ENCODE measurements at places on chromosomes 6 and 20.

GRCh38 chr6:148316308-148316707, 26.3 kb upstream of the SASH1 start:
- no peak for DNase-seq

DNA sequence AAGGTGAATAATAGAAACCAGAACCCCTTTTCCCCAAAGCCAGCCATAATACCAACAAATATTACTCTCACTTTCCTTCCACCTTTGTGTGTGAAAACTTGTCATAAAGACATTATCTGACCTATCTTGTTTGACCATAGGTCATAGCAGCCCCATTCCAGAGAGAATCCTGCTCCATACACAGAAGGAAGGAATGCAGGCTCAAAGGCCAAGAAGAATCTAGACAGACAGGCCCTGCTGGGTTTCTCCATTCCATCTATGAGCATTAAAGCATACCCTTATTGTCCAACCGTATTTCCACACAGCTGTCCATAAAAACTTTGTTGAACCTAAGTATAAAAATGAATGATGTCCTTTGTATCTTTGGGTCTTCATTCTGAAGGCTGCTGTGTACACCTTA, 40.7 kb upstream of the KCNK5 start:
- DNase-seq, result no peak

DNA sequence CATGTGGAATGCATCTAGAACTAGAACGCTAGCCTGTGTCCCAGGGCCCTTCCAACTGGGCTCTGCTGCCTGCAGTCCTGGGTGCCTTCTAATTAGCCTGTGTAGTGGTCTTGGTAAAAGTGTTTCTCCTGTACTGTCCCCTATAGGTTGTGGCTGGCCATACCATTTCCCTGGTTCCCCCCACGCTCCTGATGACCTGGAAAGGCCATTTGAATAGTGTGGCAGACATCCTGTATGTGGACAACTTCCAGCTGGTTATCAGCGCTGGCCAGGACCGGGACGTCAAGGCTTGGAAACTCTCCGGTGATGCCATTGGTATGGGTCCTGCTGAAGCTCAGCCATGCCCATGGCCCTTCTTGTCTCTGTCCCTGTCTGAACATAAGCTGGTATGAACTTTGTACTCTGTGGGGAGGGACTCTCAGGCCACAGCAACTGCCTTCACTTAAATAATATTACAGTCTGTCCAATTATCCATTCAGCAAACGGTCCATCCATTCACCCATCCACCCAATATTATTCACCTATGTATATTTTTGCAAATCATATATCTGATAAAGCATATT, 60.7 kb downstream of the SUN5 start:
- DNase-seq, result no peak

DNA sequence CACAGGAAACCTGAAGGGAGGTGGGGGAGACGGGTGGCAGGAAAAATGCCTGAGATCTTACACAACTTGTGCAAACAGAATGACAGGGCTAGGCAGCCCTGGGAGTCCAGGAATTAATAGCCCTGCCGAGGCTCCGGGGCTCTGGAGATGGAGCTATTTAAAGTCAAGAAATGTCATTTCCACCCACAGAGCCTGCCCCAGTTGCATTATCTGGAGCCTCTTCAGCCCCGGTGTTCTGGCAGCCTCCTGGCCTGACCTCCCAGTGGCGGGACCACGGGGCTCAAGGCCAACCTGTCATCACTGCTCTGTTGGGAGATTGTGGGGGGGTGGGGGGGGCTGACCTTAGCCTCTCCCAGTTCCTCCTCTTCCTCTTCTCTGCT, 28.5 kb upstream of the SCUBE3 start:
- no peak for DNase-seq

DNA sequence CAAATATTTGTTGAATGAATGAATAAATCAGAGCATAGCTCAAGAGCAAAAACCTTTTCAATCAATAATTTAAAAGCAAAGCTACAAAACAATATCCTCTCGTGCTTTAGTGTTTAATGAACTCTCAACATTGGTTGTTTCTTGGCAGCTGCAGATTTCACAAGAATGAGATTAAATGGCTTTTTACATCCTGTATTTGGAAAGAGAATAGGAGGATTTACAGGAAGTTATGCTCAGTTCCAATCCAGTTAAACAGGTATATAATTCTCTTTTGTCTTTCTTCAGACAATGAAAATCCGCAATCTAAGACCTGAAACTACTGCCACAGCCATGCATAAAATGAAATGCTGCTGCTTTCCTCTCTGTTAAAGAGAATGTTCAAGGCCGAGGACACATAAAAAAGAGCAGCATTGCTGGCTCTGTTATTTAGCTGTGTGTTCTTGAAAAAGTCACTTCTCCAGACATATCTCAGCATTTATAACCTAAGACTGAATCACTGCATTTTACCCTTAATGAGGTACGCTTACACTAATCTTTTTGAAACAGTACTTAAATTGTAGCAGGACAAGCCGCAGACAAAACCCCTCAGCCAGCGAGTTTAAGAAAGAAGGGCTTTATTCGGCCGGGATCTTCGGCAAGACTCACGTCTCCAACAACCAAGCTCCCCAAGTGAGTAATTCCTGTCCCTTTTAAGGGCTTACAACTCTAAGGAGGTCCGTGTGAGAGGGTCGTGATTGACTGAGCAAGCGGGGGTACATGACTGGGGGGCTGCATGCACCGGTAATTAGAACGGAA, 3.6 kb downstream of the C6orf52 start:
- no peak for DNase-seq

- no peak for DNase-seq
Observed at GRCh38 chr6:27439371-27439770, 33.5 kb downstream of the ZNF184 start.

- no peak for DNase-seq
Observed at GRCh38 chr6:156807795-156808194, 30.6 kb downstream of the ARID1B start.

DNA sequence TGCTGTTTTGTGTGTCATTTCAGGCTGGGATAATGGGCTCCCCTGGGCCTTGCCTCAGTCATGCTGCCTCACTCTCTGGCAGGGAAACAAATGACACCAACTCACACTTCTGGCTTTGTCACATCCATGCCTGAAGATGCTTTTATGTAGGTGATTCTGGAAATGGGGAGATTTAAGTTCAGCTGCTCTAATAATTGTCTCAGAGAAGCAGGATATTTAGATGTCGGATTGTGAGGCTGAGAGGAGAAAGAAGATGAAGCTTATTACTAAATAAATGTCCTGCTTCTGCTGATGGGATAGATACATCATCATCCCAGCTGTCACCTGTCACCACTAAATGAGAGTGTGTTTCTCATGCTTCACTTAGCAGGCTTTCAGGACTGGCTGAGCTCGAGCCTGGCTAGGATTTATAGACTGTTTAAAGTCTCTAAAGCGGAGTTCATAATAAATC, 480.2 kb upstream of the SPTLC3 start:
- no peak for DNase-seq

- DNase-seq, result no peak
Observed at GRCh38 chr20:54237116-54237943, 29.4 kb downstream of the PFDN4 start.

DNA sequence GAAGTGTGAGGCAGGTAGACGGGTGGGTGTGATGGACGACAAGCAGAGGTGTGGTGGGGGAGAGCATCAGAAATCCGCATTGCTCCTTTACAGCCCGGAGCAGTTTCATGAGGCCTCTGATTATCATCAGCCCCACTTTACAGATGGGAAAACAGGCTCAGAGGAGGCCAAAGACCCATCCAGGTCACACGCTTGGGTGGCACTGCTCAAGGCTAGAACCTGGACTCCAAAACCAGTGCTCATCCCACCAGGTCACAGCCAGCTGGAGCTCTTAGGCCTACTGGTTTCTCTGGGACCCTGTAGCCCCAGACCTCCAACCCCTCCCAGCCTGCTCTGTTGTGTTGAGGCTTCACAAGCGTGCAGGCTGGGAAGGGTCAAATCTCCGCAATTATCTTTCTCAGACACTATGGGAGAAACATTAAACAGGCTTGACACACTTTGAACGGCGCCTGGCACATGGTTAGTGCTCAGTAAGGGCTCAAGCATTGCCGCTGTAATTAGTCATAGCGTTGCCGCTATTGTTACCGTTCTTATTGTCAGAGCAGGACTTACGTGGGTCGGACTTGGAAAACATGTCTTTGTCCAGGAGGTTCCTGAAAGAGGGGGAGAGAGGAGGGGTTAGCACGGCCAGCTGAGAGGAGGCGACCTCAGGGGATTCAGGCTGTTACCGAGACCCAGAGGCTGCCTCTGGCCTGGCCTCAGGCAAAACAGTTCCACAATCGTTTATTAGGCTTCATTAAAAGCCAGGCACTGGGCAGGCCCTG, 16.6 kb downstream of the CPNE5 start:
- DNase-seq, result no peak

DNA sequence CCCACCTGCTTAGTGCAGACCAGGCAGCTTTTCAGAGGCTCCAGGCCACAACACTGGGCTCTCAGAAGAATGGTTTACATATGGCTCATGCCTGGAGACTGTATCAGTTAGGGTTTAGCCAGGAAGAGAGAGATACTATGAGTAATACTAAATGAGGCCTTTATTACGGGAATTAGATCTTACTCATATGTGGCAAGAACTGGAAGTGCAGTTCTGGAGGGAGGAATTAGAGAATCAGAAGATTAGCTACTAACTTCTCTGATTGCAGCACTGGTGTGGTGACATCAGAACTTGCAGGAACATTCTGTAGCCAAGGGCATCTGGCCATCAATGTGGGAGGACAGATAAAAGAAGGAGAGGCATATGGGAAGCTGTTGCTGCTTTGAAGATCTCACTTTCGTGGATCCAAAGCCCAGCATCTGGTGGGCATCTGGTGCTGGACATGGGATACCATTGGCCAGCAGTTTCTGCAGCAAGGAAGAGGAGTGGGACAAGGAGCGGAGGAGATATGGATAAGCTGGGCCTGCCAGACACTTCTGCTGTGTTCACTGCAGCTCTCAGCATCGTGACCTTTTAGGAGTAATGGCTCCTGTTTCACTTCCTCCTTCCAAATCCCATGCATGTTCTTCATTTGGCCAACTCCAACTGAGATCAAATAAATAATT, 248.5 kb downstream of the BTBD3 start:
- no peak for DNase-seq

Data from activated T-helper 1 cell treated with anti-CD3 and anti-CD28 coated beads, Interleukin-12 subunit alpha, Interleukin-12 subunit beta, Interleukin-2, Interleukin-4 antibody, amounts not matched to agents 30 ng/mL and 10 ng/mL and 1 ng/mL, durations not matched to agents 14 hours and 24 hours and 36 hours (primary cell).